ENCODE measurements at places on chromosomes 2 and 18.

GRCh38 chr2:23696752-23697045 lies 230.2 kb downstream of the ATAD2B start:
- DNase-seq, result no peak

DNA sequence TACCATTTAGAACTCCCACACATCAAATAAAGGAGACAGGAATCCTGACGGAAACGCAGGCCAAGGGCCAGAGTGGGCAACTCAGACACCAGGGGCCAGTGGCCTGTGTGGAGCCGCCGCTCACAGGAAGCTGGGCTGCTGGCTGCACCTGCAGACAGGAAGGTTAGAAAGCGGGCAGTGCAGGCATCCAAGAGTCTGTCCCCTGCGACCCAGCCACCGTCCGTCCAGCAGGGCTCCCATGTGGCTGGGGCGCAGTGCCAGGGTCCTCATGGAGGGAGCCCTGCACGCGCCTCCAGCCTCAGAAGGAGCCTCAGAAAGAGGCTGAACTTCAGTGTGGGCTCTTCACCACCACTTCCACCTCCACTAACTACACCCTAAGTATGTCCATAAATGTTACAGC lies 2.5 kb upstream of the ANO7 start:
- no peak for DNase-seq

DNA sequence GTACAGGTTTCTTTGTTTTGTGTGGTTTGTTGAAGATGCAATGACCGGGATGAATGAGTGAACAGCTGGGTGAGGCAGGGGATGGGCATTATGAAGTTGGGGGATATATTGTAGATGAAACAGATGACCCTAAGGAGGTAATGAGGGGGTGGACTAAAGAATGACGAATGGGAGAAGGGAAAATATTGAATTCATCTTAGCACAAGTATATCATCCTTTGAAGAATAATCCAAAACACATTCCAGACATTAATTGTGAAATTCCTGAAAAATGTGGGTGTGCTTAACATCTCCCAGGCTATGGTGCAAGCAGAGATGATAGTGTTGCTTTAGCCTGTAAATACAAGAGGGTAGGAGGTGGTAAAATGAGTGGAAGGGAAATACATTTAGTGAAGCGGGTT lies 5.8 kb downstream of the CRIM1 start:
- DNase-seq, result no peak

DNA sequence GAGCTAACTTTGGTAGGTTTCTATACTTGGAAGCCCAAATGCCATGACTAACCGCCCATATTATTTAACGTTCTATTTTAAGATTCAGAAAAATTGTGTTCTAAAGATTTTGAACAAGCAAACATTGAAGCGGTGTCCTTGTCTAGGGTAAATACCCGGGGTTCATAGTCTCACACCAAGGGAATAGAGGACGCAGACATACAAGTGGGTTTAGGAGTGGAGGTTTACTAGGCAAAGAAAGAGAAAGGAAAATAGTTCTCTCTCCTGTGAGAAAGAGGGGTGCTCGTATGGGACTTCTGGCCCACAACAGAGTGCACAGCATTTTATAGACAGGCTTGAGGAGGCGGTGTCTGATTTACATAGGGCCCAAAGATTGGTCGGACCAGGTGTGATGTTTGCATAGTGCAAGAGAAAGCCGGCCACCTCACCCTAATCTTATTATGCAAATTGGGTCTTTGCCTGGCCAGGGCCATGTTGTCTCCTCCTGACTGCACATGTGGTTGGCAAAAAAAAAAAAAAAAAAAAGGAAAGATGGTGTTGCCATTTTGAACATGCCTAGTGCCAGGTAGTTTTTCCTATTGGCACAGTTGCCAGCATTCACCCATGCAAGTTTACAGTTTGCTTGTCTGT lies 1062.6 kb downstream of the LRP1B start:
- DNase-seq, result no peak
